ENCODE measurements at places on chromosomes 5 and 9.

DNA sequence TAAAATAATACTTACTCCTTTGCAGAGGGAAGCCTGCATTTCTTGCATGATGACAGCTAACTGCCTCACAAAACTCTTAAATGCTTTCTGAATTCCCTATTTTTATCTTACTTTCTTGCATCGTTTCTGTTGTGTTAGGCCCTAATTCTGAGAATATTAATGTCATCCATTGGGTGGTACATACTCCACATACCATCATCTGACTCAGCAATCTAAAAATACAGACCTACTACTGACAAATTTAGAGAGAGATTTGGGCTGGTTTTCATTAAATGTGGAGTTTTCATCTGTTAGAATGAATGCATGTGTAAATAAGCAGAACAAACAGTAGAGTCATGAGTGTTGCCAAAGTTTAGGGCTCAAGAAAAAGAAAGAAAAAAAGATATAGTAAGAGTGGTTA is 26.5 kb upstream of the KCNN2 start:
- DNase-seq, result no peak

- peak; percentile 49 for DNase-seq
Observed at GRCh38 chr9:32251539-32251938, 132.9 kb upstream of the ACO1 start.

- DNase-seq, result peak; percentile 85
Observed at GRCh38 chr5:96537386-96537785, 104.3 kb upstream of the PCSK1 start.

GRCh38 chr5:45604092-45604491 is 92.1 kb downstream of the HCN1 start:
- DNase-seq, result no peak

GRCh38 chr9:83284746-83285145 is 221.8 kb upstream of the RASEF start:
- no peak for DNase-seq

DNA sequence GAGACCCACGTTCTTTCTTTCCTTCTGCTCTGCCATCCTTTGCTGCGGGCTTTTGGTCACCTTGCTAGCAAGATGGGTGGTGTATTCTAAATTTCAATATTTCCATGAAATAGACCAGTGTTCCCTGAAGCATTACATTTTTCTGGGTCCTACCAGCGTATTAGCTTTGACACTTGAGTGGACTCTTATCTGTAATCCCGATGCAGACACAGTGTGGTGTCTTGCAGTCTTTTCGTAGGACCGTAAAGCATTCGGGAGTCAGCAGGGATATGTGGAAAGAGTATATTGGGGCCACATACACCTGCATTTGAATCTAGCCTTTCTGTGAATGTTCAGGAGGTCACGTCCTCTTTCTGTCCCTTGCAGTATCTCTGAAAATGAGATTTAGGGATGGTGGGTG is 124.7 kb upstream of the CPEB4 start:
- no peak for DNase-seq

GRCh38 chr5:139651043-139651834 is 3.1 kb downstream of the CXXC5 start:
- peak; percentile 51 for DNase-seq

DNA sequence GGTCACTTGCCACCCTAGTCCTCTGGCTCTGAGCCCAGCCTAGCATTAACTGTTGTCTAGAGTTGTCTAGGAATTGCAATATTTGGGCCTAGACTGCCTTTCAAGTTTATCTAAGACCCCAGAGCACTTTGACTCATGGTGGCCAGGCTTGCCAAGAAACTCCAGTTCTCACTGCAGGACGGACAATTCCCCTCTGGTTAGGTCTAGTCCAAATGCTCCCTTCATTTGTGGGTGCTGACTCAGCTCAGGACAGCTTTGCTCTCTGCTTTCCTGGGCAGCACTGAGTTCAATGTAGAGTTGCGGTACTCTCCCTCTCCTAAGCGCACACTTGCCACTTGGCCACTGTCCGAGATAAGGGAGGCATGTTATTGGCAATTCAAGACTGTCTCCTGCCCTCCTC is 619.4 kb downstream of the TLE1 start:
- DNase-seq, result peak; percentile 60

GRCh38 chr9:129178568-129179382 is 714 bp upstream of the IER5L start:
- no peak for DNase-seq

DNA sequence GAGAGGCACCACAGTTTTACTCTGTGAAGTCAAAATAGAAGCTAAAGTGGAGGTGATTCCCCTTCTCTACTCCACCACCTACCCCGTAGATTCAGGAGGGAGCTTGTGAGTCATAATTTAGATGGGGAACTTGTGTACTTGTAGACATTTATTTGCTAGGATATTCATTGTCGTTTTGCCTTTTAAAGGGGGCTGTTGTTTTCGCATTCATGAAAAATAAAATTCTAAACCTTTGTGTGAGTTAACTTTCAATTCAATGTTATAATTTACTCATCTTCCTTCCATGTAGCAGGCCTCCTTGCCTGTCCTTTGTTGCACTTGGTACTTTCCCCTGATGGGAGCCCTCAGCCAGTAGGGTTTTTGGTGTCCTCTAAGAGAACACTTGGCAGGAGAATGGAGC is 22.0 kb downstream of the SECISBP2 start:
- DNase-seq, result no peak

DNA sequence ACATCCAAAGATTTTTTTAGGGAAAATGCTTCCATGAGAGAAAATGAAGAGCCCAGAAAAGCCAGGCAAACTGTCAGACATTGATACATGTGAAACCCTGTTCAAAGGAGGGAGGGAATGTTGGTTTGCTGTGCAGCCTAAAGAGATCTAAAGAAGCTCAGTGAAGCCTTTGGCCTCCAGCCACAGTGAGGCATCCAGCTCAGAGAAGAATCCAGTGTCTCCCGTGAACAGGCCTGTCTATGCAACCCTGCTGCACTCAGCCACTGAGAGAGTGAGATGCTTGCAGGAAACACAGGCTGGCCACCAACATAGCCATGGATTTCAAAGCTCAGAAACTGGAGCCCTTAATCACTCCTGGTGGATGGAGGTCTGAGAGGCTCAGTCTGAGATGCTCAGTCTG is 171.4 kb upstream of the PLCXD3 start:
- no peak for DNase-seq

DNA sequence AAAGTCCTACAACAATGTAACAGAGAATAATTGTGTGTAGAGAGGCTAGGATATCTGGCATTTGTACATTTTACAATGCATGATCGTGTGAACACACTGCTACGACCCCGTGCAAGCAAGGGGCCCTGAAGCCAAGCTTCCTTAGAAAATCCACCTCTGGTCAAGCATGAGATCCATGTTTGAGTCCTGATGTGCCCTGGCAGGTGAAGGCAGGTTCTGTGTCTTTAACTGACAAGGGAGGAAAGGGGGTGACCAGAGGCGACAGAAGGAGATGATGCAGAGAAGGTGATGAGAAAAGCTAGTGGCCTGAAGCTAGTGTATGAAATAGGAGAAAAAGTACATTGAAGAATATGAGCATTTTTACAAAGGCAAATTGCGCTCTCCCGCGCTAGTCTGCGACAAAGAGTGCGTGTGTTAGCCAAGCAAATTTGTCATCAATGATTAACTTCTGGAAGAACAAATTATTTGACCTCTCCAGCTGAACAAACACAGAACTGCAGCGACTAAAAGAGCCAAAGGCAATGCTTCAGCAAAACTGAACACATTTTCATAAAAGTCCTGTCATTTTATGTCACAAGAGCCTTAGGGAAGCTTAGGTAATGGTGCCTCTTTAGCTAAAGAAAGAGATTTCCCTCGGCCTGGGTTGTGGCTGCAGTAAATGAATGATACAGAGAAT is 101.7 kb upstream of the DAPK1 start:
- peak; percentile 26 for DNase-seq

DNA sequence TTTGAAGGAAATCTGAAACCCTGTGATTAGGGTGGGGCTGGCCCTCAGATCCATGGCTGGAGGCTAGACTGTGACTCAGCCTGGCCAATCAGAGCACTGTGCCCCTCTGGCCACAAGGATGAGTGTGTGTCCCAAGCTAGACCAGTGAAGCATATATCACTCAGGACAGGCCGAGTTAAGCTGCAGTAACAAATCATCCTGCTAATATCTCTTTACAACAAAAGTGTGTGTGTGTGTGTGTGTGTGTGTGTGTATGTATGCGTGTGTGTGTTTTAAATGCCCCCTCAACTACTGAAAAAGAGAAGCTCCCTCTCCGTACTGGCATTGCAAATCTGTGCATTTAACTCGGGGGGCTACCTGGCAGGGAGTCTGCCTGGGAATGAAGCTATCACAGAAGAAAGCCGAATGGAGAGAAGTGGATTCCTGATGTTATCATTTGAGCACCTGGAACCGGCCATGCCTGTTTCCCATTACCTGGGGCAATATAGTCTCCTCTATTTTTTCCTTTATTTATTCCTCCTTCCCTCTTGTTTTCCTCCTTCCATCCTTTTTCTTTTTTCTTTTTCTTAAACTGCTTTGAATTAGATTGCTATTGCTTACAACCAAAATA is 25.6 kb downstream of the STC2 start:
- DNase-seq, result peak; percentile 84

- no peak for DNase-seq
Observed at GRCh38 chr9:112774006-112774996, 23.7 kb downstream of the SNX30 start.

GRCh38 chr5:109681763-109682162 is 8.0 kb upstream of the MAN2A1 start:
- no peak for DNase-seq

DNA sequence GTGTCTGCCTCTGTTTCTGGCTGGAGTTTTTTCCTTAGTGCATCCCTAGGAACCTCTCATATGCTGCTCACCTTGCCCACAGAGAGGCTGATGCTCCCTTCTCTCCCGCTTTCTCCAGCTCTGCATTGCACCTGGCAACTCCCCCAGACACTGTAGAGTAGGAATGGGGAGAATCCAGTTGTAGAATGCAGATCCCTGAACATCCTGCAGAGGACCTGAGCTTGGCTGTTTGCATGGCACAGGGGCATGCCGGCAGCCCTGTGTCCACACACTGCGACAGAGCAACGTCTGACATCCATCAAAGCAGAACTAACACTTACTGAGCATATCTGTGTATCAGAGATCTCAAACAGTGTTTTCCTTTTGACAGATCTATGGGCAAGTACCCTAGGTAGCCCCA is 19.9 kb downstream of the IDNK start:
- no peak for DNase-seq

- no peak for DNase-seq
Observed at GRCh38 chr5:56717253-56717987, 97.9 kb upstream of the MAP3K1 start.

DNA sequence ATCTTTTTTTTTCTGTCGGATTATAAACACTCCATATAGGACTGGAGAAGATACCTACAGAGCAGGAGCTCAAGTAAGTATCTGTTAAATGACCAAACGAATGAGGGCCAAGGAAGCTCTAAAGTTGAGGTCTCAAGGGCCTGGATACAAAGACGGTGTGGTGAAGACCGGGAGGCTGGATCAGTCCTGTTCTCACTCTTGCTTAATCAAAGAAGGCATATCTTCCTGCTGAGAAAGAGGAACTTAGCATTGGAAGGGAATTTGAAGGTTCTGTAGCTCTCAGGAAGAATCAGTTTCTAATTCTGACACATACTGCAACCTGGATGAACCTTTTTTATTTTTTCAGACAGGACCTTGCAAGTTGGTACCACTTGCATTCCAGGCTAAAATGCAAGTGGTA is 28.3 kb upstream of the PAX5 start:
- DNase-seq, result no peak

- no peak for DNase-seq
Observed at GRCh38 chr5:91521334-91521733, 138.2 kb upstream of the ARRDC3 start.

DNA sequence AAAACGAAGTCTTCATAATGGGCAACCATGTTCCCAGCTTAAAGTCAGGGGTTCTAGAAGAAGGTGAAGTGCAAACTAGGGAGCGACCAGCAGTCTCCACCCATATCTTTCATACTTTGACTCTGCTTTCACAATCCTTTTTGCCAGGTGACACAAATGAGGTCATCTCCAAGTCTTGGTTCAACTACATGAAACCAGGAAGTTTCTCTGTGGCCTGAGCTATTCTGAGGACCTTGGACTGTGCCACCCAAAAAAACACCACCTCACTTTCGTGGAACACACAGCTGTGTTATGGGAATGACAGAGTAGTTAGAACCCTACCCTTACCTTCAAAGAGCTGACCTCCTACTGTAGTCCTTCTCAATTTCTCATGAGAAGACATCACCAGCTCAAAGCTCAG is 309.2 kb downstream of the AGTPBP1 start:
- DNase-seq, result no peak

DNA sequence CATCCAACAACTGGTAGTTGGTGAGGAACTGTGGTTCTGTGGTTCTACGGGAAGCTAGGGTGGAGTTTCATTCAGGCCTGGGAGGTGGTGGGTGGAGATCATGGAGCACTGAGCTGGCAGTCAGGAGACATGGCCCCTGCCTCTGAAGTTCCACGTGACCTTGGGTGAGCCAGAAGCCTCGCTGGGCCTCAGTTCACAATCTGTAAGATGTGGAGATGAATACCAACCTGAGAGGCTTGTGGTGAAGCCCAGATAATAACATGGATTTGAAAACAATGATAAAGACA is 177.9 kb downstream of the MACROH2A1 start:
- DNase-seq, result no peak

DNA sequence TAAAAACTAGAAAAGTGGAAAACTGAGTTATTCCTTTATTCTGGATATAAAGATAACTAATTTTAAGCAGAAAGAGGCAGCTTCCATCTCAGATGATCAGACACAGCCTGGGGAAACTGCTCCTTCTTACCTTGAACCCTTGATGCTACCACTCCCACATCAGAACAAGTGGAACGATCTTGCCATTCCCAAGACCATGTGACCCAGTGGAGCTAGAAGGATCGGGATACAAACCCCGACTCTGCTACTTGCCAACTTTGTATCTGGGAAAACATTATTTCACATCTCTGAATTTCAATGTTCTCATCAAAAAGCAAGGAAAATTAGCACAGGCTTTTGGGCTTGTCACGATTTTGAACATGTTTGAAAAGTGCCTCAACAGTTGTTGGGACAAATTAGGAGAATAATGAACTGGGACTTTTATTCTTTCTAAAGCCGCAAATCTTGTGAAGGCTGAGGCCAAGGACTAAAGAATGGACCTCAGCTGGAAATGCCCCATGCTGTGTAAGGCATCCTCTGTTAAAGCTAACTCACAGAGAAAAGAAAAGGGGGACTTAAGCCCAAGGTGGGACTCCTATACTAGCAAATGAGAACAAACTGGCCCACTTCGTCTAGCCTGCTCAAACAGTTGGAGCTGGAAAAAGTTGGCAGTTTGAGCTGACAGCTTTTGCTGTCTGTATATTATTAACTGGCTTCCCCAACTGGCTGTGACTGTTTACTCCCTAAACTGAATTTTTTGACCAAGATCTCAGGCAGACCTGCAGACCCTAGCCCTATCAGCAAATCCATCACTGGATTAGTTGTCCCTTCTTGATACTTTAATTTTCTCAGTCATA is 552.3 kb downstream of the EFNA5 start:
- DNase-seq, result no peak

DNA sequence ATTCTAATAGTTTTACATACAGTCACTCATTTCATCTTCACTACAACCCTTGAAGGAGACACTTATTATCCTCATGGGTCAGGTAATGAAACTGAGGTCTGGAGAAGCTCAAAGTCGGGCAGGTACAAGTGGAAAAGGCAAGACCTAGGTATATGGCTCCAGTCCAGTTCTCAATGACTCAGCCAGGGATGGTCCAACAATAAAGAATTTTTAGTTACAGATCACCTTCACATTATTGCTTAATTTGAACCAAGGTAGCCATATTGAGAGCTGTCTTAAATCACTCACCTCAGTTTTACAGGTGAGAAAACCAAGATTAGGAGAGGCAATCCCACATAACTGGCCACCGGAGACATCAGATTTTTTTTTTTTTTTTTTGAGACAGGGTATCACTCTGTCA is 55.4 kb downstream of the PTPN3 start:
- no peak for DNase-seq

Measured in astrocyte of the spinal cord (primary cell).